ENCODE measurements at places on chromosomes 11 and 22.

- no peak for DNase-seq
Observed at GRCh38 chr11:96054870-96055705, 131.2 kb upstream of the MTMR2 start.

- DNase-seq: no peak
Observed at GRCh38 chr11:122697636-122698167, 42.2 kb downstream of the UBASH3B start.

- DNase-seq: no peak
Observed at GRCh38 chr22:47446331-47446730, 683.9 kb downstream of the TBC1D22A start.

DNA sequence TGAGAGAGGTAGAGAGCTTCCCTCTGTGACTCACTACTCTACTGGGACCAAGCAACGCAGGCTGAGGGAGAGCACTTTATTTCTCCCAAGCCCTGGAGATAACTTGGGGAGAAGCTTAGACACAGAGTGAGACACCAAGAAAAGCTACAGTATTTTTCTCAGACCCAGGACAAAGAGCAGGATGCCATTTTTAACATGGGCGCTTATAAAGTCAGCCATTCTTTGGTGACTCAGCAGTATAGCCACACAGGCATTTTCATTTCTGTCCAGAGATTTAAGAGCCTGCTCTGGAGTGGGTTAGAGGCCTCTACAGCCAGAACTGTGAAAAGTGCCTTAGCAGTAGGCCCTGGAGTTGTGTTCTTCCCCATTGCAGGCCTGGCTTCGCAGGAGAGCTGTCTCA lies 55.0 kb upstream of the GLYAT start:
- no peak for DNase-seq

DNA sequence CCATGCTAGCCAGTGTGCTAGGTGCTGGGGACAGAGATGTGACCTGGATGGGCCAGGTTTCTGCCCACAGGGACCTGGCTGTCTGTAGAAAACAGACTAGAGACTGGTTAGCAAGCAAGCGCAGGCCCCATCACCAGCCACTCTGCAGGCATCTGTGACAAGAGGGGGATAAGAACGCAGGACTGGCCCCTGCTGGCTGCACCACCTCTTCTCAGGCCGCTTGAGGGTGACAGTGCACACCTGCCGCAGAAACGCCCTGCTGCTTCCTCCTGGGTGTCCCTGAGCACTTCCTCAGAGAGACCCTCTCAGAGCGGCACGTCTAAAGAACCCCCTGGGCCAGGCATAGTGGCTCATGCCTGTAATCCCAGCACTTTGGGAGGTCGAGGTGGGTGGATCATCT lies 5.9 kb upstream of the PICK1 start:
- DNase-seq: no peak

DNA sequence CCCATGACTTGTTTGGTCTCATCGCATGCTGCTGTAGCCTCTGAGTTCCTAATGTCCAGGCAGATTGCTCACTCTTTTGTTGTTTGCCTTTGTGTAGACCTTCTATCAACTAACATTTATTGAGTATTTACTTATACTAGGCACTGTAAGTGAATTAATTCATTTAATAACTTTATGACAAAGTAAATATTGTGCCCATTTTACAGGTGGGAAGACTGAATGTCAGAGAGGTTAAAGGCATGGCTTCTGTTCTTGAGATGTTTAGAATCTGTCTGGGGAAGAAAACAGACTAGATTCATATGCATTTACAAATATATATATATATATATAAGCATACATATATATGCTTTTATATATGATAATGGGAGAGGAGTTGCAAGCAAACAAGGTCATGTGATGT lies 27.1 kb downstream of the EHF start:
- no peak for DNase-seq

GRCh38 chr22:36510966-36511881 lies 4.4 kb upstream of the FOXRED2 start:
- peak; percentile 66 for DNase-seq

DNA sequence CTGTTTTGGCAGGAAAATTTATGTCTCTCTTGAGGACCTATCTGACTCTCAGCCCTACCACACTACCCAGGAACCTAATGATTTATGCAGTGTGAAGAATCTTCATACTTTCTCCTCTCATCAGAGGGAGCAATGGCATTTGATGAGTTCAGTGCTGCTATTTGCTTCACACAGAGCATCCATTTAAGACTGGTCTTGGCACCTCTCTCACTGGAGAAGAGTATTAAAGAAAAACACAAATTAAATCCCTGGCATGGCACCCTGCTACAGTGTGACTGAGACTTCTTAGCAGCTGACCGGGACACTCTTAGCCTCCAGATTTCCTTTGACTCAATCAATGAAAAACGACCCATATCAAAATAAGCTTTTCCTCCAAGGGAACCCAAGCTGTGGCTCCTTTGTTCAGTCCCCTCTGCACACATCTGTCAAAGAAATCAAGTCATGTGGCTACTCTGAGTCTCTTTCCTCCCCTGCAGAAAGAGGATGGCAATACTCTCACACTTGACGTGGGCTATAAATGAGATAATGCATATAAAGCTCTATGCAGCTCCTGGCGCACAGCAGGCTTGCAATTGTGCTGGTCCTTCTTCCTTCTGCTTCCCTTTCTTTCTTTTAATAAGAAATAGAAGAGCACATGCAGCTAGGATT lies 186.1 kb upstream of the E2F8 start:
- DNase-seq: no peak

GRCh38 chr11:99537681-99538080 lies 516.9 kb downstream of the CNTN5 start:
- no peak for DNase-seq

GRCh38 chr11:121054266-121054665 lies 30.4 kb downstream of the TBCEL start:
- DNase-seq: no peak

DNA sequence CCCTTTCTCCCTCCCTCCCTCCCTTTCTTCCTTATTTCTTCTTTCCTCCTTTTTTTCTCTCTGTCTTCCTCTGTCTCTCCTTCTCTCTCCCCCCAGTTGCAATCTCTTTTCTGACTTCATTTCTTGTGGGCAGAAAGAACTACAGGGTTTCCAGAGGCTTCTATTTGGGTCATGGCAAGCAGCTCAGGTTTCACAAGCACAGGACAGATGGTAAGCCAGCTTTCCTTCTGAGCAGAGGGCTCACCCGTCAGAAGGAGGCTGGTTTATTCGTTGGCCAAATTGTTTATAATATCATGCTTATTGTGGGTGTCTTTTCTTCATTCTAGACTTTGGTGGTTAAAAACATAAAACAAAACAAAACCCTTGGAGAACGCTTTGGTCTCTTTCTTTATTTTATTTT lies 58.9 kb upstream of the CLMP start:
- no peak for DNase-seq

- no peak for DNase-seq
Observed at GRCh38 chr11:27328614-27329013, 34.4 kb downstream of the CCDC34 start.

- no peak for DNase-seq
Observed at GRCh38 chr11:121721448-121721847, 268.7 kb upstream of the SORL1-AS1 start.

- no peak for DNase-seq
Observed at GRCh38 chr11:131827430-131827829, 457.0 kb downstream of the NTM start.

GRCh38 chr11:126978165-126978564 lies 22.4 kb downstream of the KIRREL3 start:
- no peak for DNase-seq

DNA sequence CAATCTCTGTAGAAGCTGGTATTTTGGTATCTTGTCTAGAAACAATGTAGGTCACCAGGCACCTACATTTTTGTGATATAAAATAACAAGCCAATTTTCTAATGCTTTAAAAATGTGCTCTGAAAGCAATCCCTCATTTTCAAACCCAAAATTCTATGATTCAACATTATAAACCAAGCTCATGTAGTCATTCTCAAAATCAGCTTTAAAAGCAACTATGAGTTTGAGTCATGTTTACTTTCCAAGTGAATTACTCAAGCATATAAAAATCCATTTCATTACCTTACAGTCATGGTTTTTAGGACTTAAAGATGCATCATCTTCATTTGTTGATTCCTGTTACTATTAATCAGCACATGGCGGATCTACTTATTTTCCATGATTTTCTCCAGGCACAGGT lies 216.4 kb downstream of the GRM5 start:
- DNase-seq: no peak

DNA sequence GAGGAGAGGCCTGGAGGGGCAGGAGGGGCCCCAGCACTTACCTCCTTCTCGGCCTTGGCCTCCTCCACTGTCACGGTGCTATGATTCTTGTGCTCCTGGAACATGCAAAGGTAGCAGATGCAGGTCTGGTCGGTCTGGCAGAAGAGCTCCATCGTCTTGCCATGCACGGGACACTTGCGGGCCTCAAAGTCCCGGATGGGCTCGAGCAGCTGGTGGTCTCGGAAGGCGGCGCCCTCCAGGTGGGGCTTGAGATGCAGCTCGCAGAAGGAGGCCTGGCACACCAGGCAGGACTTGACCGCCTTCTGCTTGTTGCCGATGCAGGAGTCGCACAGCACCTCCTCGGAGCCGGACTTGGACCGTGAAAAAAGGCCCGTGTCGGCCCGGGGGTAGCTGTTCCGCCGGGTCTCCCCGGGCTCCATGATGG lies 714 bp downstream of the TRIM29 start:
- DNase-seq: peak; percentile 1

DNA sequence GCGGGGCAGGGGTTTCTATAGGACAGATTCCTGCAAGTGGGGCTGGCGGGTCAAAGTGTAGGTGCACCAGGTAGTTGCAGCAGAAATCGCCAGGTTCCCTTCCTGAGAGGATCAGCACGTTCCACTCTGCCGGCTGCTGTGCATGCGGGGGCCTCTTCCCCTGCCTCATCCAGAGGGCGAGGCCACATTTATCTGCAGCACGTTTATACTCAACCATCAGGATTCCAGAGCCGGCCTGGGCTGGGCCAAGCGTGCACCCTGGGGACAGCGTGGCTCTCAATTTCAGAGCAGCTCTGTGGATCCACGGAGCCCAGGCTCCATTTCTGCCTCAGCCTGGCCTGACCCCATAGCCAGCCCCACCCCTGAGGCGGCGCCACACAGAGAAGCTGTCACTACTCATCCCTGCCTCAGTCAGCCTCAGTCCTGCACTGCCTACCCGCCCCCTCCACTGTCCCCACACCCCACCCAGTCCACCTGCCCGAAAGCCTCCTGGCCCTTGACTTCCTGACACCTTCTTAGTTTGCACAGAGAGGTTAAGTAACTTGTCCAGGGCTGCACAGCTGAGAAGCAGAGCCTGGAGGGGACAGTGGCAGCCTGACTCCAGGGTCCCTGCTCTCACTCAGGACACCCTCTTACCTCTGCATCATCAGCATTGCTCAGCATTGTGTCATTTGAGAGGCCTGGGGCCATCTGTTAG lies 45.9 kb upstream of the RTL6 start:
- DNase-seq: no peak

DNA sequence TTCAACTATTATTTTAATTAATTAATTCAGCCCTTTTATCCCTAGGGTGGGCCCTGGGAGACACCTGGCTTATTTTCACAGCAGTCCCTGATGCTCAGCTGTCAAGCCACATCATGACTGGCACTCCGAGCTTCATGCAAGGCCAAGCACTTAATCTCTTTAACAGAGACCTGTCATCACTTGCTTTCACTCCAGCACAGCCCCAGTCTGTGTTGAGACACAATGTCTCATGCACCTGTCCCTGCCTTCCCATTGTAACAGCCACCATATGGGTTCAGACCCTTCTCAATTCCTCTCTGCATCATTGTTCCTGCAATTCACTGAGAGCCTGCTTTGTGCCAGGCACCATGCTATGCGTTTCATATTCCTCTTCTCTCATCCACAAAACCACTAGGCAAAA lies 222.2 kb upstream of the TENM4 start:
- no peak for DNase-seq

GRCh38 chr11:116853461-116854073 lies 16.1 kb upstream of the APOA1 start:
- no peak for DNase-seq

DNA sequence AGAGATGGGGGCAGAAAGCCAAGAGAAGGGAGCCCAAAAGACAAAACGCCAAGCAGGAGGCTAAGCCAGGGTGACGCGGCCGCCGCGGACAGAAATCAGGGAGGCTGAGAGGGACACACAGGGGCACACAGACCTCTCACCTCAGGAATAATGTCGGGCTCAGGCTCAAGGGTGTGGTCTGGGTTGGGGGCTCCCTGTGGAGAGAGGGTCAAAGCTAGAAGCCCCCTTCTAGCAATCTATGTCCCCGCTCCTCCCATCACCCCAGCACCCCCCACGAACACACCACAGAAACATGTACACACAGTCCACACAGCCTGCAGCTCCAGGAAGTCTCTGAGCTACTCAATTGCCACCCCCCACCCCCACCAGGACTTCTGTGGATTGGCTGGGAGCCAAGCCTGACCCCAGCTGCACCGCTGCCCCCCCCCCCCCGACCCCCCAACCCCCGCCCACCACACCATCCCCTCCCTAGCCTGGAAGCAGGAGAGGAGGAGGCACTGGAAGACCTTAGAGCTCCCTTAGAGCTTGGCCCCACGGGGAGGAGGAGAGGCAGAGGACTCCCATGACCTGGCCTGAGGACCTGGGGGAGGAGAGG lies 6.9 kb downstream of the BCL9L start:
- no peak for DNase-seq

GRCh38 chr11:556662-557256 lies 3.8 kb downstream of the LMNTD2 start:
- DNase-seq: no peak

DNA sequence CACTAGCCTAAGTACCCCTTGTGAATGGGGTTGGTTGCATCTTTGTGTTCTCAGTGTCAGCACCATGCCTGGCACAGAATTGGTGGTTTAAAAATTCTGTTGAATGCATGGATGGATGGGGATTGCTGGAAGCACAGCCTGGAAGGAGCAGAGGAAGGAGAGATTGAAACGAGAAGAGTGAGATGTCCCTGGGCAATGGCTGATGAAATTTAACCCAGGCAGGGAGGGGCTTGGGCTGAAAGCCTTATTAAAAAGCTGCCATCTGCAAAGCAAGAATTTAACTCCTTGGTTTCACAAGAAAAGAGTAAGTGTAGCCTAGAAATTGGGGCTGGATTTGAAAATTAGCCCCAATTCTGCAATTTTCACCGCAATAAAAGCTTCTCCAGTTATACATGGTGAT lies 126.7 kb downstream of the TEAD1 start:
- no peak for DNase-seq

GRCh38 chr22:20084547-20085413 lies 4.7 kb downstream of the DGCR8 start:
- DNase-seq: peak; percentile 52

GRCh38 chr11:44848203-44848962 lies 102.3 kb downstream of the TP53I11 start:
- DNase-seq: no peak

- no peak for DNase-seq
Observed at GRCh38 chr11:111452146-111452545, 60.0 kb downstream of the BTG4 start.

DNA sequence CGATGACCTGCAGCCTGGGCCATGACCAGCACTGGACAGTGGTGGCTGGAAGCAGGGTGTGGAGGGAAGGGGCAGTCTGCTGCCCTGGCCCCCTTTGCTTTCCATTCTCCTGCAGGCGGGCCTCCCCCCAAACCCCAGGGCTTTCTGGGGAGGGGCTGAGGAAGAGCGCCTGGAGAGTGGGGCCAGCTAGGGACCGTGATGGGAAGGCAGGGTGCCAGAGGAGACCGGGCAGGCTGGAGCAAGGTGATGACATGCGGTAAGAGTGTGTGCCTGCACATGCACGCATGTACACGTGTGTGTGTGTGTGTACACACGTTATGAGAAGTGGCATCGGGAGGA lies 7.8 kb downstream of the OAF start:
- DNase-seq: no peak

GRCh38 chr11:128213461-128213860 lies 373.9 kb downstream of the ETS1 start:
- no peak for DNase-seq

All from endothelial cell (in vitro differentiated cells).